Activated T-helper 1 cell treated with anti-CD3 and anti-CD28 coated beads, Interleukin-2, amount 50 U/mL, for 16 hours (primary cell): ENCODE measurements at places on chromosomes 11 and 22.

GRCh38 chr11:36383195-36383594, 87.1 kb downstream of the PRR5L start:
- DNase-seq = no peak

- no peak for DNase-seq
Observed at GRCh38 chr22:40399621-40400020, 29.2 kb downstream of the SGSM3 start.

- DNase-seq = no peak
Observed at GRCh38 chr22:44758344-44758973, 6.1 kb downstream of the ARHGAP8 start.

- no peak for DNase-seq
Observed at GRCh38 chr11:75598264-75598663, 36.2 kb downstream of the SERPINH1 start.

DNA sequence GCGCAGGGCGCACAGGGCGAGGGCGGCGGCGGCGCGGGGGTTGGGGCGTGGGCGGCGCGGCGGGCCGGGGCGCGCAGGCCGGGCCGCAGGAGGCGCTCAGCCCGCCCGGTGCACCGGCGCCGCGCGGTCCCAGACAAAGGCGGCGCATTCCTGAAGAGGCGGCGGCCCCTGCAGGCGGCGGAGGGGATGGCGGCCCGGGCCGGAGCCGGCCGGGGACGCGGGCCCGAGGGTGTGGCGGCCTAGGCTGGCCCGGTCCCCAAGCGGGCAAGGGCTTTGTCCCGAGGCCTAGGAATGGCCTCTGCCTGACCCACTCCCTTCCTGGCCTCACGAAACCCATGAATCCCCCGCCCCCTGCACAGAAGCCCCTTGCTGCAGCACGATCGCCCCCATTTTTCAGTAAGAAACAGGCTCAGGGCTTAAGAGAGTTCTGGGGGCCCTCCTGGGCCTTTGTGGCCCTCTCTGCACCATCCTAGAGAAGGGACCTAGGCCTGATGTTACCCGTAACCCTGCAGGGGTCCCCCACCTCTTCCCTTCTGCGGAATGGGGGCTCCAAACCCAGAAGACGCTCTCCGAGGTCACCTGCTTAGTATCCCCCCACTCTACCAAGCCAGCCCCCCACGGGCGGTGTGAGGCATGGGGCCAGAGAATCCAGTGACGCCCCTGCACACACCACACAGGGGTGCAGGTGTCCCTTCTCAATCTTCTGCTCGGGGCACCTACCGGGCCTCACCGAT, at the start of gene RTN4R:
RTN4R (minus strand) TSS at position 40 of the 734 bp plus-strand sequence. CDS start 226 bp downstream, outside the sequence.
- peak; percentile 36 for DNase-seq

- no peak for DNase-seq
Observed at GRCh38 chr11:59802639-59803176, 7.9 kb downstream of the MRPL16 start.

DNA sequence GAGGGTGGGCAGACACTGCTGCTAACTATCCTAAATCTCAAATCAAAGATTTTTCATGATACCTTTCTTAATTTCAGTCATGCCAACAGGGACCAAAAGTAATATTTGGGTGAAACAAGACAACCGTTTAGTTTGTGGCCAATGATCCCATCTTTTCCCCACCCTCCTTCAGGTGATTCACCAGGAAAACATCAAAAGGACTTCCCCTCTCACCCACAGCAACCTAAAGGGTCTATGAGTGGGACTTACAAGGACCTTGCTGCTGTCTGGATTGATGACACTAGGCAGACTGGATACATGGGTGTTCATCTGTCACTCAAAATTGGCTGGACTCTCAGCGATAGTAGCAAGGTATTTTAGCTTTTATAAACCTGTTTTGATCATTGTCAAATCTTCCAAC, 62.0 kb upstream of the ZC3H12C start:
- no peak for DNase-seq

- DNase-seq = peak; percentile 55
Observed at GRCh38 chr22:23696326-23696851, 5.6 kb downstream of the RGL4 start.

- DNase-seq = no peak
Observed at GRCh38 chr11:77882396-77882795, 61.5 kb downstream of the AAMDC start.

GRCh38 chr11:76857781-76858410, 2.8 kb upstream of the ACER3 start:
- DNase-seq = no peak

- DNase-seq = no peak
Observed at GRCh38 chr11:128437136-128437535, 150.2 kb downstream of the ETS1 start.

- no peak for DNase-seq
Observed at GRCh38 chr11:75196426-75196825, 44.1 kb upstream of the TPBGL start.

DNA sequence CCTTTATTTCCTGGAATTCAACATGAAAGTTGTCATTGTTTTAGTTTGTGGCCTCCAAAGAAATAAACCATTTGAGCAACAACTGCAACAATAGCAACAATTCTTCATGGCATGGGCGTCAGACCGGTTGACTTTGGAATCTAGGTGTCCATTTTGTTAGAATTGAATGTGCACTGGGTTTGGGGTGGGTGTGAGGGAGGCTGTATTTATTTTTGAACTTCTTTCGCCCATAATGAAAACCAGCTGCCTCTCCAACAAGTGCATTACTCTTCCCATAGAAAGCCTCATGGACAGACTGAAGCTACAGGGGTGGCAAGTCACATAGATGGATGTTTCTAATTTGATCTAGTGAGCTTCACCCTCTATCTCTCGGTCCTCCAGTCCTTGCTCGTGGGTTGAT, 85.4 kb downstream of the ADAMTS15 start:
- DNase-seq = no peak

DNA sequence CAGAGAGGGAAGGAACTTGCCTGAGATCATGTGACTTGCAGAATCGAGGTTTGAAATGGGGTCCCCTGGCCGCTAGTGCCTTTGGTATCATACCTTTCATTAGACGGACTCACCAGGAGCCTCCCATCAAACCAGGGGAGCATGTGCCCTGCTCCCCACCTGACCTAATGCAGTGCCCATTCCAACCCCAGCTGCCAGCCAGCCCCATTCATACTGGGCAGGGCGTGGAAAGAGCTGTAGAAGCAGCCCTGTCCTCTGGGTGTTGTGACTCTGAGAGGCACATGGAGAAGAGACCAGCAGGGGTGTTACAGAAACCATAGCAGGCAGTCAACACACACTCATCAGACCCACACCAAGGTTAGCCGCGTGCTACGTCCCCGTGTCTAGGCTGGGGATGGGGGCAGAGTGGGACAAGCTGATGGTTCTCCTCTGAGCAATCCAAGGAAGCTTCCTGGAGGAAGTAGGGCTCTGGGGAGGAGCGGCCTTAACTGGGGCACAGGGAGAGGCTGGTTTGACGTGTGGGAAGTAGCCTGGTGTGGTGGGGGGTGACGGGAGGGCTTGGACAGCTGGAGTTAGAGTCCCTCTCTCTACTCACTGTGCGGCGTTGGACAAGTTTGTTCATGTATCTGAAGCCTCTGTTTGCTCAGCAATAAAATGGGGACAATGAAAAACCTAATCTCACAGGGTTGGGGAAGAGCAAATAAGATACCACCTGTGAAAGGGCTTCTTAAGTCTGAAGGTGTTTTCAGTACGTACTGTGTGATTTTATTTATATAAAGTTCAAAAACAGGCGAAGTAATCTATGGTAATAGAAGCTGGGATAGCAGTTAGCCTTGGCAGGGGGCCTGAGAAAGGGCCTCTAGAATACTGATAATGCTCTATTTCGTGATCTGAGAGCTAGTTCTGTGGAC, 14.0 kb downstream of the GRIK4 start:
- no peak for DNase-seq

DNA sequence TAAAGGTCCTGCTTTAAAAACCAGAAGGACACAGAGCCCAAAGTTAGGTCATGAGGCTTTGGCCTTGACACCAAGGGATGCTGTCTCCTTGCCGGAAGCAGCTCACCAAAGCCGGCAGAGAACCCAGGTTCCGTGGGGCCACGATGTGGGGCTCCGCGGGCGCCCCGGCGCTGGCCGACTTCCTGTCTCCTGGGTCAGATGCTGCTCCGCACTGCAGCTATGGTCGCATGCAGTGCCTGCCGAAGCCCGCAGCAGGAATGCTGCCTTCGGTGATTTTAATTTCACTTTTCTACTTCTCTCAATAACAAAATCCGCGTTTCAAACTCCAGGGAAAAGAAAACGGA, 454 bp upstream of the OTUB1 start:
- no peak for DNase-seq

- DNase-seq = no peak
Observed at GRCh38 chr22:43580271-43580750, 168.5 kb downstream of the MPPED1 start.

GRCh38 chr22:29069463-29069862, 3.4 kb upstream of the KREMEN1 start:
- no peak for DNase-seq

DNA sequence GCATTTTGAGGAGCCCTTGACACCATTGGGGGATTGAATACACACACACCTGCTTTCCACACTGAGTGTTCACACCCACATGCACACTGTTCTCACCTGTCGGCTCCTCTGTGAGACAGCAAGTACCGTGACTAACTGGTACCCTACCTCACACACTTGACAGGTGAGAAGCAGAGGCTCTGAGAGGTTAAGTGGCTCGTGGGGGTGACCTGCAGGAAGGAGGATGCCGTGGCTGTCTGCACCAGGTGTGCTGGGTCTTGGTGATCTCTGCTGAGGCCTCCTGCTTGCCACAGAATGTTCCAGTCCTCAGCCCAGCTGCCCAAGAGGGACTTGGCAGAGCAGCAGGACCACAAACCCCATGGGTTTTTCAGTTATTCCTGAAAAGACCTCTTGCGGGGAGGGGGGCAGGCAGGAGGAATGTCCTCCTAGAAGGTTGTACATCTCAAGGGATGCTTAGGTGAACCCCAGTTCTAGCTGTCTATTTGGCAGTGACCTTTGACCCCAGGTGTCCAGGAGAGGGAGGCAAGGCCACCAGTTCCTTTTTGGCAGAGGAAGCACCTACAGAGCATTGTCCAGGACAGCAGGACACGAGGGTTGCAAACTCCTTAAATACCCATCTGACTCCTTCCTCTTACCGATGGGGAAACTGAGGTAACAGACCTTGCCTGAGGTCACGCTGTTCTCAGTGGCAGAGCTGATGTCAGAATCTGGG, 66.0 kb downstream of the SHISAL1 start:
- DNase-seq = no peak

GRCh38 chr22:16975155-16975885, 32.7 kb downstream of the GAB4 start:
- no peak for DNase-seq

DNA sequence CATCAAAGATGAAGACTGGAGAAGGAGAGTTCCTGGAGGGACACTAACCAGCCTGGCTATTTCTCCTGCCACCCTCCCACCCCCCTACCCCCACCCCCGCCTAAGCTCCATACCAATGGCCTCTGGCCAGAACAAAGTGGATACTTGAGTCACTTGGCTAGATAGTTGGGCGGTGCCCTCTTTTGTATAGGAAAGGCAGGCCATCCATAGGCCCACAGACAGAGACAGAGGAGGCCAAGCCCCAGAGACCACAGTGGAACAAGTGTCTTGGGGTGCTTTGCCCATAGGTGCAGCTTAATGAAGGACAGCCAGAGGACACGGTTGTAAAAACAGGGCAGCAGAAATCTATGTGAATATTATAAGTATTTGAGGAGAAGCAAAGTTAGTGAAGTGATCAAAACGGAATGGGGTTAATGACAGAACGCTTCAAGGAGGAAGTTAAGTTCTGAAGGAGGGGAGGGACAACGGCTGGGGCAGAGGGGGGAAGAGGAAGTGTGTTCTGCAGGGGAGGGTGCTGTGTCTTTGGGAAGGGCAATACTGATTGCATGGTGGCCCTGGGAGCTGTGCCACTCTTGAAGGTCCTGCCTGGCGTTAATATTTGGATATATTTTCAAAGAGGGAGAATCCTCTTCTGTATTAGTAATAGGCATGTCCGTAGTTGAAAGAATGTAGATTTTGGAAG, 32.7 kb downstream of the FLI1 start:
- DNase-seq = no peak

DNA sequence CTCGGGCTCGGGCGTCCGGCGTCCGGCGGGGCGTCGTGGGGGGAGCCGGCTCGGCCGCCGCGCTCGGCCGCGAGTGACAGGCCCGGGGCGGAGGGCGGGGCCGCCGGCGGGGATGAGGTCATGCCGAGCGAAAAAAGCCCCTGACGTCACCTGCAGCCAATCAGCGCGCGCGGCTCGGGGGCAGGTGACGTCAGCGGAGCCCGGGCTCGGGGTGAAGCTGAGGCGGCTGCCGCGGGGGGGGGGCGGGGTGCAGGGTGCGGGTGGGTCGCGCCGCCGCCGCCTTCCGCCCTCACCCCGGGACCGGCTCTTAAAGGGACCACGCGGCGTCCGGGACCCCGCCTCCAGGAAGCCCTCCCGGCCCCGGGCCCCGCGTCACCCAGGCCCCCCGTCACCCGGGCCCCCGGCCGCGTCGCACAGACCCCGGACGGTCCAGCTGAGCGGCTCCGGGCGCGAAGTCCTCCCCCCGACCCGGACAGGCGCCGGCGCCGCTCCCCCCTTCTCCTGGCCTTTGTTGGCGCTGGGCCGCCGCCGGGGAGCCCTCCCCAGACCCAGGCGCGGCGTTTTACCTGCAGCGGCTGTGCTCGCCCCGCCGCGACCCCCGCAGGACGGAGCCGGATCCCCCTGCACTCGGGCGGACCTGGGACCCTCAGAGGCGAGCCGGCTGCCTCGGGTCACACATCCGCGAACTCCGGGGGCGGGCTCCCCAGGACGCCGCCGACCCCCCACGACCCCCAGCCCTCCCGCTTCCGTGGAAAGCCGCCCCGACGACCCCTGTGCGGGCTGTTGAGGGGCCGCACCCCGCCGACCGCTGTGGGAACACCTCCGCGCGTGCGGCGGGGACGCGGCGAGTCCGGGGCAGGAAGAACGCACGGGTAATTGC, at the start of gene DUSP8:
DUSP8 (minus strand) TSS at position 75 of the 880 bp plus-strand sequence. CDS start 6,445 bp downstream, outside the sequence.
- peak; percentile 86 for DNase-seq
